ENCODE measurements at places on chromosomes 12 and 14. TPM values are rescaled to one million over a fixed set of nuclear protein-coding genes. Genes with fewer than 3 reads are reported as not detected.

The TTC6 gene
- not detected for total RNA-seq

The LPCAT3 gene
- 28.0 TPM for total RNA-seq

The OAS2 gene
- not detected for total RNA-seq

The WSCD2 gene
- not detected for total RNA-seq

The GZMB gene
- not detected for total RNA-seq

The ABHD12B gene
- total RNA-seq = not detected

The GPATCH2L gene
- 32.9 TPM for total RNA-seq

The COX8C gene
- total RNA-seq = not detected

The NANOG gene
- not detected for total RNA-seq

The ANGEL1 gene
- total RNA-seq = 13.3 TPM

The GALNT16 gene
- total RNA-seq = 1.0 TPM

The WNT5B gene
- total RNA-seq = 8.6 TPM

The SLC25A29 gene
- total RNA-seq = 16.5 TPM

The TMEM63C gene
- total RNA-seq = 0.65 TPM

The EFCAB11 gene
- 1.4 TPM for total RNA-seq

The MEG3 gene
- total RNA-seq = 75.1 TPM

The TAMALIN gene
- total RNA-seq = 19.5 TPM

Data from epithelial cell of alveolus of lung (primary cell).